ENCODE measurements at places on chromosomes 11 and 22.

- DNase-seq, result no peak
These were observed 42.6 kb downstream of the BUD13 start for GRCh38 chr11:116730241-116730561.

DNA sequence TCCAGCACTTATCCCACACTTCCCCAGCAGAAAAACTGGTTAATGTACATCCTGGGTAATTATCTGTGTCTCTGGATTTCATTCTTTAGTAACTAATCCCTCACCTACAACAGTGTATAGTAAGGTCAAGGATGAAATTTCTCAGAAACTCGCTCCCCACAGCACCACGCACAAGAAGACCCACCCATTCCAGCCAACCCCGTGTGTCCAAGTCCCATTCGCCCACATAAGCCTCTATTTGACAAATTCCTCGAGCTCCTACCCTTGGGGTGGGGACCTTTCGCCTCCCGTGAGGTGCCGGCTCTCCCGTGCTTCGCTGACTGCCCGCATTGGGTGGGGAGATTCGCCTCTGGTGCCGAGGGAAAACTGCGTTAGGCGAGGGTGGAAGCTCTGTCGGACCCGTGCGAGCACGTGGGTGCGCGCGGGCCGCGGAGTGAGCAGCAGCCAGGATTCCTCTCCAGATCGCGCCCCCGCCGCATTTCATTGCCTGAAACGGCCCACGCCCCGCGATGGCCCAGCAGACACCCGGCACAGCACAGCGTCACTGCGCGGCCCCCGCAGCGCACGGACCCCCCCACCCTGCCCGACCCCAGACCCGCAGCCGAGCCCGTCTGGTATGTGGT lies 866 bp downstream of the EXPH5 start:
- DNase-seq, result no peak

DNA sequence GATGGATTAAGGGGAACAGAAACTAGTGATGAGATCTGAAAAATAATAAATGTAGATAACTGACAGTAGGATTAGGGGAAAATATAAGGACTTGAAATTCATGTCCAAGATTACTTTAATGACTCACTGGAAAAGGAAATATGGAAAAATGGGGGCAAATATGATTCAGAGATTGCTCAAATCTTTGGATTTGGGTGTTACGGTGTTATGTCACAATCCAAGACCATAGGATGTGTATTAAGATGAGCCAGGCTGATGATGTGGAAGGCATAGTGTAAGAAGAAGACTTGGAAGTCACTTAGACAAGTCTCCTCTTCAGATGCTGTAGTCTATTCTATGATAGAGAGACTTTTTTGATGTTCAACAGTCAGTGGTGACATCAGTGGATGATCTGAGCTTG lies 323.7 kb downstream of the LUZP2 start:
- DNase-seq, result peak; percentile 62

DNA sequence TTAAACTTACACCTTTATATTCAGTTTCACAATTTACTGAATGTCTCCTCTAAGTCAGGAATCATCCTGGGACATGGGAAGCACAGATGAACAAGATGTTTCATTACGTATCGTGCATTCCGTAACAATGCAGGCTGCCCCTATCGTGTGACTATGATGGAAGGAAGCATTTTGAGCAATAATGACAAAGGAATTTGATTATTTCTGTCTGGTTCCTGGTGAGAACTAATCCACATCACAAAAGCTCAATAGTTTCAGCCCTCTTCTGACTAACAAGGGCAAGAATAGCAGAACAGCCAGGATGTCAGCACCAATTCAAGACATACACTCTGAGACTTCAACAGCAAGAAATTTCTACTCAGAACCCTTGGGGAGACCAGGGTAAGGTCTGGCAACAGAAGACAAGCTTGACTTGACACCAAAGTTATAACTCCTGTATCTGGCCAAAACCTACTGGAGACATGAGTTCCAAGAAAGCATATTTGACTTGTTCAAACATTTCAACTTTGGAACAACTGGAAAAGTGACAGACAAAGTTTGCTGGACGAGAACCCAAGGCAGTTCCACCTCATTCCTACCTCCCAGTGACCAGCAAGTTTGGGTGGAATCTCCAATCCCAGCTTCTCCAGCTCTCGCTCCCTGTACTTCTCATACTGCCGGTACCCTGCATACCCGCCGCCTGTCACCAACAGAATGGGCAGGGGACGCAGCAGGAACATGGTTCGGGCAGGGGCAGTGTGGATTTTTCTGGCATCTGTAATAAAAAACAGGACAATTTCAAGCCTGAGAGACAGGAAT lies 14.3 kb downstream of the PISD start:
- peak; percentile 77 for DNase-seq

DNA sequence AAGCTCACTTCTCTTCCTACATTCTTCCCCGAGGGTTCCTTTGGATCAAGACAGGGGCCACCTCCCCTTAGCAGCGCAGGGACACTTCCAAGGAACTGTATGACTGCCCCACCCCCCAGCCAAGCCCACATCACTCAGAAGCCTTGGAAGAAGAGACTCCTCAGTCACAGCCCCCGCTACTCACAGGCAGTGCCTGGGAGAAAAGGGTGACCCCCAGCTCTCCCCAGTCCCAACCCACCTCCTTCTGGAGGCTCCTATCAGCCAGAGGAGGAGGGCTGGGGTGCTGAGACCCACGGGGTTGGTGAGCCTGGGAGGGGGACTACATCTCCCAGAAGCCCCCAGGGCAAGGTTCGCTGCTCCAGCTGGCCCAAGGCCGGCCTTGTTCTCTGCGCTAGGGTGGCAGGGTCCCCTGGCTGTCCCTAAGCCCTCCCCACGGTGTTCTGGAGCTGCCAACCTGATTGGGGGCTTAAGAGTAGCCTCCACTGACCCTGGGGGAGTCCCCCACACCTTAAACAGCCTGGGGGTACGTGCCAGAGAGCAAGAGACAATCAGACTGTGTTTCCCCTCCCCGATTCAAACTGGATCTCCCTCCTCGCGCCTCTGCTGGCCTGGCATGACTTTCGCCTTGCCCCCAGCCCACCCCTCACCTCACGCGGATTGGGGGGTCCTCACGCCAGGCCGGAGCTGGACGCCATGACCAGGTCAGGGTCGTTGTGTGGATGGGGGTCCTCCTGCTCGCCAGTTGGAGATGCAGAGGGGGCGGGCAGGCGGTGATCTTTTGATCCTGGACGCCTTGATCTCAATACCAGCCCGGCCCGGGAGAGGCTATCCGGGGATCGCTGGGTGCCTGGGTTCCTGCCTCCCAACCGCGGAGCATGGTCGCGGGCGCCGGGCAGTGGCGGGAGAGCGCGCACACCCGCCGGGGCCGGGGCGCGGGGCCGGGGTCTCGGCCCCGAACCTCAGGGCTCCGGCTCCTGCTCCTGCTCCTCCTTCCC lies 838 bp downstream of the BCL9L start:
- no peak for DNase-seq

DNA sequence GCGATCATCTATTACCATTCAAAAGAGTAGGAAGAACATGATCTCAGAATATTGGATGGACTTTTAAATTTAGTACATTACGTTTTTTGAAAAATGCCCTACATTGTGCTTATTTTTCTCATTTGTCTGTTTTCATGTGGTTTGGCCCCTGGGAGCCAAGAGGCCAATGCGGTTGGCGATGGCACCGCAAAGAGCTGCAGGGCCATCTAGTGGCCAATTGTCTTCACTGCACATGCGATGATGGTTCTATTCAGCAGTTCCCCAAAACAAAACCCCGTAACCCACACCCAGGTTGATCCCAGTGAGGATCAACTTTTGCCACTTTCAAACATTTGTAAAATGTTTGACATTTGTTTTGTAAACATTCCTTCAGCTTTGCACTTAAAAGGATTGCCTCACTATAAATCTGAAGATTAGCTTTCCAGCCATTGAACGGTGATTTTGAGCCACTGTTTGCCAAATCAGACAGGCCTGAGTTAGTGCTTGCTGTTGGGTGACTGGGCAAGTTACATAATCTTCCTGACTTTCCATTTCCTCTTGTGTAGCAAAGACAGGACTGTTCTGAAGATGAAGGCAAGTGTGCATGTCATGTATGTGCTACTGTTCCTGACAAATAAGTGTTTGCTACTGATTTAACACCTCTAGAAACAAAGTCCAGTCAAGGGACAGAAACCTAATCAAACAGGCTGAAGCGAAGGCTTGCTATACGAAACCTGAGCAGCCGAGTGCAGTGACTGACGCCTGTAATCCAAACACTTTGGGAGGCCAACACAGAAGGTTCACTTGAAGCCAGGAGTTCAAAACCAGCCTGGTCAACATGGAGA lies 29.2 kb upstream of the XBP1 start:
- peak; percentile 62 for DNase-seq

- no peak for DNase-seq
These were observed 62.2 kb downstream of the BCL2L13 start for GRCh38 chr22:17700778-17701177.

DNA sequence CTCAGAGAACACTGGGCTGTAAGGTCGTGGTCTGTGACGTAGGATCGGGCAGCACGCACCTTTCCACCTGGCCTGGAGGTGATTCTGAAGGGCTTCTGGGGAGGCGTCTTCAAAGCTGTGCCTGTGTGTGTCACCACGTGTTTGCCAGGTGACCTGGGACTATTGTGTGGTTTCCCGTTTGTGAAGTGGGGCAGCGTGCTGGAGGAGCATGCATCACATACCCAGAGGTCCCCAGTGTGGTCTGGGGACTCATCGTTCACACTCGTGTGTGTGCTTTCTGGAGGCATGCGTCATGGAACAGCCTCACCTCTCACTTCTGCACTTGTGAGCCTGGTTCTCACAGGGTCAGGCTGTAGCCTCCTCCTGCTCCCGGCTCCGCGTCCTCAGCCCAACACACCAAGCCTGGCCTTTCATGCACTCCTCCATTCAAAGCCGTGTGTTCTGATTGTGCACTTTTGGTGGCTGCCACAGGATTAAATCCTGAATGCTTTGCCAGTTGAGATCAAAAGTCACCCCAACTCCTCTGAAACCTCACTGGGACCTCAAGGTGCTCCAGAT lies 106.3 kb downstream of the KCNQ1OT1 start:
- no peak for DNase-seq

- DNase-seq, result no peak
These were observed 78.4 kb downstream of the NAV2 start for GRCh38 chr11:19790831-19791552.

- peak; percentile 23 for DNase-seq
These were observed 626 bp downstream of the TRIM22 start for GRCh38 chr11:5690216-5690615.

- no peak for DNase-seq
These were observed 25.6 kb upstream of the CD5 start for GRCh38 chr11:61076506-61077304.

- DNase-seq, result peak; percentile 98
These were observed 70.5 kb upstream of the BLID start for GRCh38 chr11:122186439-122187080.

DNA sequence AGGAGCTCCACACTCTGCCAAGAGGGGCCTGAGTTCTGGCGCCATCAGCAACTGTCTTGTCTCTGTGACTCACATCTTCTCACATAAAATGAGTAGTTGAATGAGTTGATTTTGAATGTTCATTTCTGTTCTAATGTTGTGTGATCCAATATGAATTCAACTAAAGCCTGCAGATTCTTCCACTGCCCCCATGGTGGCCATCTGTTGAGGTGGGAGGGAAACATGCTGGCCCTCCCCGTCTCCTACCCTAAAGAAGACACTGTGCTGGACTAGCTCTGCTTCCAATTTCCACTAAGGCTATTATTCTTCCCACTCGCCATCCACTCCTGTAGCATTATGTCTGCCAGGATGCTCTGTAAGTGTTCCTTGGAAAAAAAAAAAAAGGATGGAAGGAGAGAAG lies 555.6 kb upstream of the LARGE1 start:
- no peak for DNase-seq

DNA sequence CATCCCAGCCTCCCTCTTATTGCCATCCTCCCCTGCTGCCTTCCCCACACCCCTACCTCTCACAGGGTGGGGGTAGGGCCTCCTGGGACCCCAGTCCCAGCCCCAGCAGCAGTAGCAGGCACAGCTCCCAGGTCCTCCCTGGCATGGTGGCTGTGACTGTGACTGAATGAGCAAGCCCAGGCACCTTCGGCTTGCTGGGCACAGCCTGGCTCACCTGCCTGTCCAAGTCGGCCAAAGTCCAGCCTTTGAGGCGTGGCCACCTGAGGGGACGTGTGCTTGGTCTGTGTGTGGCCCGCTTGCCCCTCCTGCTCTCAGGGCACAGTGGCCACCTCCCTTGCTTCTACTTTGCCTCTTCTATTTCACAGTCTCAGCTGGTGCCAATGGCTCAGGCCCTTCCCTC lies at the start of gene TREH:
TSS of gene TREH (minus strand) at position 168 of the 400 bp plus-strand sequence. CDS start at position 145, 23 bp downstream.
- DNase-seq, result no peak

- no peak for DNase-seq
These were observed 55.1 kb upstream of the GRK3 start for GRCh38 chr22:25509374-25509791.

- DNase-seq, result peak; percentile 70
These were observed 51.3 kb upstream of the HMGXB4 start for GRCh38 chr22:35205961-35206360.

DNA sequence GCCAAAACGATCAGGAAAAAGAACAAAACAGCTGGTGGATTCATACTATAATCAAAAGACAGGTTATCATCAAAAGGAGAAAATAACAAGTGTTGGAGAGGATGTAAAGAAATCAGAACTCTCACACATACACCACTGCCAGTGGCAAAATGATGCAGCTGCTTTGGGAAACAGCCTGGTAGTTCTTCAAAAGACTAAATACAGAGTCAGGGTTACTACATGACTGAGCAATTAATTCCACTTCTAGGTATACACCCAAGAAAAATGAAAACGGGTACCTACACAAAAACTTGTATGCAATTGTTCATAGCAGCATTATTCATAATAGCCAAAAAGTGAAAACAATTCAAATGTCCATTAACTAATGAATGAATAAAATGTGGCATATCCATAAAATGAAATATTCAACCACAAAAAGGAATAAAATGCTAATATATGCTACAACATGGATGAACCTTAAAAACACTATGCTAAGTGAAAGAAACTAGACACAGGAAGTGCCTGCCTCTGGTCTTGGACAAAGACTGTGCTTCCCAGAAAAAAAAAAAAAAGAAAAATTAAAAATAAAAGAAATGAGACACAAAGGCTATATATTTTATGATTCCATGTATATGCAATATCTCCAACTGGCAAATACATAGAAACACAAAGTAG lies 8.3 kb downstream of the UEVLD start:
- DNase-seq, result no peak

- DNase-seq, result no peak
These were observed 626.5 kb upstream of the CHORDC1 start for GRCh38 chr11:90849312-90849711.

- no peak for DNase-seq
These were observed 112.7 kb upstream of the OR4B1 start for GRCh38 chr11:48103621-48104567.

GRCh38 chr11:56849250-56849649 lies 100.8 kb upstream of the OR9G4 start:
- DNase-seq, result no peak

DNA sequence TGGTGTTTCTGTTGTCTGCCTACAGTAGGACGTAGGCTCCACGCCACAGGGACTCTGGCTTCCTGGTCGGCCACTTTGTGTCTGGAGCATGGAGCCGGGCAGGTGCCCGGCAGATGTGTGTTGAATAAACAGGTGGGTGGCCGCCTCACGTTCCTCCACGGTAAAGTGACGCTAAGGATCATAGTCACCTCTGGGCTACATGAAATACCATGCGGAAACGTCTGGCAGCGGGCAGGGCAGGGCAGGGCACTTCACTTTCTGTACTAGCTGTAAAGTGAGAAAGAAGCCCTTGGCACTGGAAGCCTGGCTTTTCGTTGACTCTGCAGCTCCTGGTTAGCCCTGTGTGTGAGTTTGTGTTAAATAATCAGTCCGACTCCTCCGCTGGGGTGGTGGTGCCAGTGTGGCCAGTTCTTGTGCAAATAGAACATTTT lies 52.4 kb downstream of the MCM5 start:
- DNase-seq, result no peak
